Large intestine (tissue), 12 donors: ENCODE measurements at places on chromosomes 7 and 10. TPM values are rescaled to one million over a fixed set of nuclear protein-coding genes. Genes with fewer than 3 reads are reported as not detected.

MEIG1 gene
- polyA plus RNA-seq = 0.33 TPM

TRIM73 gene
- 4.8 TPM for polyA plus RNA-seq

CYP2C18 gene
- polyA plus RNA-seq = 97.1 TPM

SDK1 gene
- polyA plus RNA-seq = 6.4 TPM

OR13A1 gene
- polyA plus RNA-seq = 0.06 TPM
